Suppressor macrophage (primary cell): ENCODE measurements at places on chromosomes 11 and 22.

DNA sequence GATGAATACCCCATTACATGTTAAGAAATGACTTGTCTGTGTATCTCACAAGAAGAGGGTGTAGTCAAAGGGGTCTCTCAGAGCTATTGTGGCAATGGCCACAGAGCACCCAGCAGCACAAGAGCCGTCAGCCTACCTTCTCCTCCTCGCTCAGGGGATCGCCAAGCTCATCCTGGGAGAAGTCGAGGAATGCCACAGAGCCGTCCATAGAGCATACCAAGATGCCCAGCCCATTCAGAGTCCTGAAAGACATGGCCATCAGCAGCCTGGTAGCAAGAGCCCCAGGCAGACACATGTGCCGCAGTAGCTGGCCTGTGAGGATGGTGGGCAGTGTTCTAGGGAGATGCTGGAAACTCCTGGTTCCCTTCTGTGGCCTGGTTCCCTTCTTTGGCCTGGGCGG, 44.0 kb downstream of the HIRA start:
- DNase-seq = no peak

DNA sequence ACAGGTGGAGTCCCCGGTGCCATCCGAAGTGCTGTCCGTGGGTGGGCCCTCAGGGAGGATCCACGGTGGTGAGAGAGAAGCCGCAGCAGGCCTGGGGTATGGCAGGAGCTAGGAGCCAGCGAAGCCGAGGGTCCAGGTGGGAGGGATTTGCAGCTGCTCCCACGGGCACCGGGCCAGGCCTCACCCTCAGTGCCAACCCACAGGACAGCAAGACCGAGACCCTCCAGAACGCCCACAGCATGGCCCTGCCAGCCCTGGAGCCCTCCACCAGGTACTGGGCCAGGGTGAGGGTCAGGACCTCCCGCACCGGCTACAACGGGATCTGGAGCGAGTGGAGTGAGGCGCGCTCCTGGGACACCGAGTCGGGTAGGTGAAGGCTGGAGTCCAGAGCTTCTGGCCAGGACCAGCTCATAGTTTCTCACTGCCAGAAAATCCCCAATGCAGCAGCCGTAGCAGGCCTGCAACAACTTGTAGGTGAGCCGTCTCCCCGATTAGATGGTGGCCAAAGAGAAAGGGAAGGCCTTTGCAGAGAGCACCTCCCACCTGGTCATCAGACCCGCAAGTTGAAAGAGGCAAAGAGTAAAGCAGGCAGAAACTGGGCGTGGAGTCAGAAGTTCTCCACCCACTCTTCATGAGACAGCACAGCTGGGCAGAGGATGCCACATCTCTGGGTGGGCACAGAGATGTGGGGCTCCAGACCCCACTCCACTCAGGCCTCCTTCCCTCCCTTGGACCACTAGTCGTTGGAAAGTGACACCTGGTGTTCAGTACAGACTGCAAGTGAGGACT, 20.4 kb downstream of the CSF2RB start:
- DNase-seq = peak; percentile 31

- no peak for DNase-seq
Observed at GRCh38 chr11:123257370-123257769, 62.3 kb upstream of the CLMP start.

DNA sequence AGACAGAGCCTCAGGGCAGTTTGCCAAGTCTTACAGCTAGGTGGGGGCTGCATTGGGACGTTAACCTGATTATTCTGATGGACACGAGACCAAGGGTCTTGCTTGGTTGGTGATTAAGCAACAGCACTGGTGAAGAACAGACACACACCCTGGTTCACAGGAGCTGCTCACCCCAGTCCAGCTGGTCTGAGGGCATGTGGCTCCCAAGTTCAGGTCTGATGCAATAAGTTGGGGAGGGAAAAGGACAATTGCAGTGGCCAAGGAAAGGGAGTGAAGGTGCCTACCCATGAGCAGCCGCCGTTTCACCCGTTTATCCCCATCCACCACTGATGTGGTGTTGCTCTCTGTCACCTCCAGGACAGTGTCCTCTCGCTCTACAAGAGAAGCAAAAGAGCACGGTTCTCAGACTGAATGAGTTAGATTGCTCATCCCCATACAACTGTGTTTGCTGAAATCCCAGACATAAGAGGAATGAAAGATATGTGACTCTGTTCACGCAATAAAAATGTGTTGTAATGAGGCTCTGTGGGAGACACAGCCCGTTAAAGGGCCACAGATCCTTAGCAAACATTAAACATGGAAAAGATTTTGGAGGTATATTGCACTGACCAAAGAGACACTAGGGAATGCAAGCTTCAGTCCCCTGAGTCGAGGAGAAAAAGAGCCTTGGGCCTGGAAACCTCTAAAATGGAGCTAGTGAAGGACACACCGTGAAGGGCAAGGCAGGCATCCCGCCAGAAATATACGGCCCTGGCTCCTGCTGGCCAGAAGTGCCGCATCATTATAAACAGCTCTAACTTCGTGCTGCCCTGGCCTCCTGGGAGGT, 25.6 kb downstream of the SCUBE2 start:
- no peak for DNase-seq

- no peak for DNase-seq
Observed at GRCh38 chr22:43399338-43399979, 12.4 kb upstream of the MPPED1 start.

- no peak for DNase-seq
Observed at GRCh38 chr11:69003301-69003865, 9.7 kb downstream of the MRGPRF start.

- no peak for DNase-seq
Observed at GRCh38 chr11:9760193-9760575, 96.3 kb downstream of the SWAP70 start.

DNA sequence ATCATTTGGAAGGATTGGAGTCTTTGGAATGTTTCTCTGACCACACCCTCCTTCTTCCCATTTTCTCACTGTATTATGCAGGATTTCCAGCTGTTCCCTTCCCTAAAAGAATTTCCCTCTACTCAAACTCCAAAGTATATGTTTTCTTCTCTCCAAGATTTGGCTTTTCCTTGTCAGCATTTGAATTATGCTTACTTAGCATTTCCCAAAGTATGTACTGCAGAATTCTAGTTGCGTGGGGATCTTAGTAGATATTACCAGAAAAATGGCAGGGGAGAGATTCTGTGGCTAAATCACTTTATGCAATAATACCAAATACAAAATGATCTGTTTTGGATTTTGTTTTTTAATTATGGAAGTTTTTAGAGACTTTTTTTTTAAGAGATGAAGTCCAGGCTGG, 142.3 kb downstream of the OR4C45 start:
- DNase-seq = no peak

GRCh38 chr22:44524806-44525205, 26.8 kb upstream of the RTL6 start:
- DNase-seq = no peak

DNA sequence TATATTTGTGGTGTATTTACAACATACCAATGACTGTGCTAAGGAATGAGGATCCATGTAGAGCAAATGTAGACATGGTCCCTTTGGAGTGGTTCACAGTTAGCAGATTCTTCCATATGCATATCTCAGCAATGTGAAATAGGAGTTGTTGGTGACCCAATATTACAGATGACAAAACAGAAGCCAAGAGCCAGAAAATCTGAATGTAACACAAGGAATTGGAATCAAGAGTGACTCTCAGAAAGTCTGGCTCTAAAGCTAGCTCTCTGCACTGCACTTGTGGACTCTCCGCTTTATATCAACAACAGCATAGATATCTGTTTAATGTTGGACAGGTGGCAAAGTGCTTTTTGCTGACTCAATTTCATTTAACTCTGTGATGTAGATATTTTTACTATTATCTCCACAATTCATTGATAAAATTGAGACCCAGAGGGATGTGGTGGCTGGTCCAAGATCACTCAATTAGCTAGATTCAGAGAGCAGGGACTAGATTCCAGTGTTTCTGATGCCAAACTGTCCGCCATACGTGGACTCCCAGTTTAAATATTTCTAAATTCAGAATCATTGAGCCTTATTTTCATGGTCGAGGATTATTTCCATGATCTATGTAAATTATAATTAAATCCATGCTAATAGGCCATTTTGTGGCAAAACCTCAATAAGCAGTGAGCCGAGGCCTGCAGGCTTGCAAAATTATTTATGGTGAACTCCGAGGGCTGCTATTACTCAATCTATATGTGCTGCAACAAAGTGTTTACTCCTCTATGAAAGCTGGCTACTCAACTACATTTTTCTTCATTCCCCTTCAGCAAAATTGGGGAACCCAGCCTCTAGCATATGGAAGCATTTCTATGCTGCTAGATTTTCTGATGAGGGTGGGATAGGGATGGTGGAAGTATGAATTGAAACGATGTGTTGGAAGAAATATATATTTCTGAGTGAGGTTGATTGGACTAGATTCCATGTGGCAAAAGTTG, 21.1 kb upstream of the TENM4 start:
- no peak for DNase-seq

DNA sequence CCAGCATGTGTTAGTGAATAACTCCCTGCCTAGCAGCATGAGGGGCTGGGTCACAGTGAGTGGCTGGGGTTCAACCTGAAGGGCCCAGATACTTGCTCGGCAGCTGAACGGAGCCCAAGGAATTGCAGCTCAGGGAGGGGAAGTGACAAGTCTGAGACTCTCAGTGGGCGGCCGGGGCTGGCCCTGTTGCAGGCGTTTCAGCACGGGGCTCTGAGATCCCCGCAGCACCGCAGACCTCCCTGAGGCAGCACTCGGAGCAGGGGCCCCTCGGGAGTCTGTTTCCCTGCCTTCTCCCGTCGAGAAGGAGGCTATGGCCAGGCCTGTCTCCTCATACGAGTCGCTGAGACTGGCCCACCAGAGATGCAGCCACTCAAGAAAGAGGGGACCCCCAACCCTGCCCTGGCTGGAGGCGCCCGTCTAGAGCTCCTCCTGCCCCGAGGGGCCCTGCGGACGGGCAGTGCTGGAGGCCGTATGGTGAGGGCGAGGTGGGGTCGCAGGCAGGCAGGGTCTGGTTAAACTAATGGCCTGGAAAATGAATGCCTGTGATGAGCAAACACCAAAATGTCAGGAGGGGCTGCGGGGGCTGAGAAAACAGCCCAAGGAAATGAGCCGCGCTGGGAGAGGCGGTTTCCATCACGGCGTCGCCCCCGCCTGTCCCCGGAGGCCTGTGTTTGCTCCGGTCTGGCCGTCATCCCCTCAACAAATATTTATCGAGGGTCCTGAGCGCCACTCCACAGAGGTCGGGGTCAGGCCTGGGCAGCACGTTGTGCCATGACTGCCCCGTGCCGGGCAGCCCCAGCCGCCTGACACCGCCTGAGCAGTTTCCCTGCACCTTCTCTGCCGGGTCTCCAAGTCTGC, 9.3 kb downstream of the TSSC4 start:
- no peak for DNase-seq

- peak; percentile 64 for DNase-seq
Observed at GRCh38 chr11:106087815-106088435, 10.5 kb downstream of the AASDHPPT start.

- DNase-seq = peak; percentile 50
Observed at GRCh38 chr11:69229511-69229910, 64.4 kb upstream of the MYEOV start.

DNA sequence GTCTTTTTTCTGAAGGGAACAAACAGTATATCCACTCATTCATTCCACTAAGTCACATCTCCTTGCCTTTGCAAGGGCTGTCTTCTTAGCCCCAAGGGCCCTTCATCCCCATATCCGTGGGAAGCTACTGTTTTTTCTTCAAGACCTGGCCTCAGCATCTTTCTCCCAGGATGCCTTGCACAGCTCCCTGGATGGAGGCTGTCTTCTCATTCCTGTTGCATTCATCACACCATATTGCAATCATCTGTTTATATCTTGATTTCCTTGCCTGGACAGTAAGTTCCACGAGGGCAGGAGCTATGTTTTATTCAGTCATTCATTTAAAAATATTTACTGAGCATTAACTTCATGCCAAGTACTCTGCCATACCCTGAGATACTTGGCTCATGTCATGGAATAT, 29.3 kb upstream of the NECTIN1 start:
- DNase-seq = no peak

GRCh38 chr11:69167130-69167915, 11.6 kb downstream of the SMIM38 start:
- no peak for DNase-seq

DNA sequence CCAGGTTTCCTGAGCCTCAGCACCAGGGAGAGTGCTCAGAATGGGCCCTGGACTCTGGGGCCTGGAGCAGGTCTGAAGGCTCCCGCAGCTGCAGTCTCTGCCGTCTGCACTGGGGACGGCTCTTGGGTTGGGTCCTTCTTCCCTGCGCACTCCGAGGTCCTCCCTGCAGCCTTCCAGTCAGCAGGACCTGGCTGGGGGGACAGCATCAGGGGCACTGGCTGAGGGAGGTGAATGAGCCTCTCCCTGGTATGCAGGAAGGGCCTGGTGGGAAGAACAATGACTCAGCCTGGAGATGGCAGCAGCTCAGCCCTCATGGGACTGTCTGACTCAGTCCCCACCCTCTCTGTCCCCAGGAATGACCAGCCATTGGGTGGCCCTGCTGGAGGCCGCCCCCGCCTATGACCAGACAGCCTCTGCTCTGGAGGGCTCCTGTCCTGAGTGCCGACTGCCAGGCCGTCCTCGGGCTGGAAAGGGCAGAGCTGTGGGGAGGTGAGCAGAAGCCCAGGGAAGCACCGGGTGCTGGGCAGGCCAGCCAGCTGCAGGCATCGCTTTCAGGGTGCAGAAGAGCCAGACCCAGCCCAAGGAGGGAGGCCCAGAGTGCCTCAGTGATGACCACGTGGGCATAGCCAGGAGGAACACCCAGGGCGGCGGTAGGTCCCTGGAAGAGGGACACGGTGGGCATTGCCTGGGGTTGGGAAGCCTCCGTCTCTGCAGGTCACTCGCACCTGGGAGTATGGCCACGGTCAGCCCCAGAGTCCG, 455.0 kb downstream of the BRD1 start:
- peak; percentile 75 for DNase-seq

GRCh38 chr22:48746789-48747425, 1080.8 kb downstream of the BRD1 start:
- DNase-seq = no peak

DNA sequence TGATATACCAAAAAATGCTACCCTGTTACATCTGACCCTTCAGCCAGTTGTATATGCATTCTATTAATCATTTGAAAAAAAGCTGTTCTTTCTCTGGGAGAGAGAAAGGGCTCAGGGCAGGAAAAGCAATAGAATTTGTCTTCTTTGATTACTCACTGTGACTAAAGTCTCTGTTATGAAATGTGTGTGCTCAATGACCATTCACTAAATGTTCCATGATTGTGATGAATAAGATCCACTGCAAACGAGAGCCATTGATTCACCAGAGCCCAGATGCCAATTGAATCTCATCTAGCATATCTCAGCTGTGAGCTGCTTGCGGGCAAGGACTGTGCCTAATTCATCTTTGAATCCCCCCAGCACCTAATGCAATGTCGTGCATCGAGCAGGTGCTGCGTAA, 184.3 kb downstream of the OPCML start:
- no peak for DNase-seq
